Fibroblast of skin of abdomen (primary cell): ENCODE measurements at places on chromosomes 2 and 18.
A peak's percentile ranks its signal among the peaks of the same experiment; 100 is the strongest.

DNA sequence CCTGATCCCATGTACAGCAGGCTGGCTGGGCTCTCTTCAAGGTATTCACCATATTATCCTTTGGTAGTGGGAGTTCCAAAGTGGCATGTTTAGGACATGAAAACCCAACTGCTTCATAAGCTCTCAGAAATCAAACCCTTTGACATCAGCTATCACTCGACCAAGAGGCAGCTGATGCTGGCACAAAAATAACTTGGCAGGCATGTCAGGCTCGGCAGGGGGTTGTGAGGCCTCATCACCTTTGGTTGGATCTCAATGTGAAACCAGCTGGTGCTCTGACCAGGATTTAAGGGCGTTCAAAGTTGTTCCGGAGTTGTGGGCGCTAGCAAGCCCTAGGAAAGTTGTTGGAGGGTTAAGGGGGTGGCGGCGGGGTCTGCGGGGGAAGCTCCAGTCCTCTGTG lies 171.9 kb downstream of the FHOD3 start:
- no peak for DNase-seq

GRCh38 chr2:108617617-108618016 lies 83.3 kb downstream of the LIMS1 start:
- DNase-seq = no peak

GRCh38 chr2:127449414-127449813 lies 31.2 kb downstream of the PROC start:
- no peak for DNase-seq

GRCh38 chr2:236503100-236503499 lies 66.5 kb upstream of the ACKR3 start:
- DNase-seq = no peak

- no peak for DNase-seq
These were observed 331.2 kb upstream of the MYT1L start for GRCh38 chr2:2662037-2662846.

DNA sequence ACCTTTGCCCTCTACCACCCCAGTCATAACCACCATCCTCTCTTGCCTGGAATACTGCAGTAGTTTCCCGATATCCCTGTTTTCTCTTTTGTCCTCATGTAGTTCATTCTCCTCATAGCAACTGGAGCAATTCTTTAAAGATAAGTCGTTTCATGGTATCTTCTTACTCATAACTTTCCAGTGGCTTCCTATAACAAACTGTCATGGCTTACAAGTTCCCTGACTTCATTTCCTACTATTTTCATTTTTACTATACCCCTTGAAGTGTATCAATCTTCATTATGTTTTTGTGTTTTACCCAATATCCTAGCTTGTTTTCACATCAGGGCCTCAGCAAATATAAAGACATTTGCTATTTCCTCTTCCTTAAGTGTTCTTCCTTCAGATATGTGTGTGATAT lies 83.7 kb upstream of the PROKR1 start:
- DNase-seq = no peak

DNA sequence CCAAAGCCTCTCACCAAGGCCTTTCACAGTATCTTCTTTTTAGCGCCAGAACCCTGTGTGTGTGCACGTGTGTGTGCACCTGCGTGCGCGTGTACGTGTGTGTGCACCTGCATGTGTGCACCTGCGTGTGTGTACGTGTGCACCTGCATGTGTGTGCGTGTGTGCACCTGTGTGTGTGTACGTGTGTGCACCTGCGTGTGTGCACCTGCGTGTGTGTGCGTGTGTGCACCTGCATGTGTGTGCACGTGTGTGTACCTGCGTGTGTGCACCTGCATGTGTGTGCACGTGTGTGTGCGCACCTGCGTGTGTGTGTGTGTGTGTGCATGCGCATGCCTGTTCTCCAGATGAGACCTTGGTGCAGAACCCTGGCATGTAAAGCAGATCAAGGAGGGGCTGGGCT lies 131.4 kb upstream of the HDAC4 start:
- DNase-seq = no peak

DNA sequence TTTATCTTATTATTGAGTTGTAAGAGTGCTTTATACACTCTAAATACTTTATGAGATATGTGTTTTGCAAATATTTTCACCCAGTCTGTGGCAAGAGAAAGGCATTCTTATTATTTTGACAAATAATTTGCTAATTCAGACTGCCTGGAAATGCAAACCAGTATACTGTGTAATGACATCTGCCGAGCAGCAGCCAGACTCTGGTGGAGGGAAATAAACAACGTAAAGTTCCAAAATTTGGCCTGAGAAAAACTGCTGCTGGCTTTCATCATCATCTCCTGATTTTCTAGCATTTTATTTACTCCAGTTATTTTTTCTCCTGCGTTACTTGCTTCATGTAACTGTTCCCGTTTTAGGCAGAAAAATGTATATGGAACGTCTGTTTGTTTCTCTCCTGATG lies 161.6 kb downstream of the RNF152 start:
- peak; percentile 22 for DNase-seq

DNA sequence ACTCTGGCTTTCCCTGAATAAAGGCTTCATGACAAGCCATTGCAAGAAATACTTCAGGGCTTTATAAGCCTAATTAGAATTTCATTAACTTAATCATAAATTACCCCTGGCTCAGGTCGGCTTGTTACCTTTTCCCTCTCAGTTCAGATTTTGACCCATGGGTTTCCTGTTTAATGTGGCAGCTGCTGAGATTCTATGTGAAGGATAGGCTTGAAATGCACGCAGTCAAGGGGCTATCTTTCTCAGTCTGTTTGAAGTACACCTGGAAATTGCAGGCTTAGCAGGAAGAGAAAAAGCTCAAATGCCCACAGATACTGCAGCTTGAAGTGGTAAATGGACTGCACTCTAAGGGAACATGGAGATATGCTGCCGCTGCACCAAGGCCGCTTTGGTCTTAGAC lies 49.4 kb downstream of the CAVIN2 start:
- no peak for DNase-seq

GRCh38 chr2:230777721-230778120 lies 65.1 kb downstream of the CAB39 start:
- peak; percentile 17 for DNase-seq

DNA sequence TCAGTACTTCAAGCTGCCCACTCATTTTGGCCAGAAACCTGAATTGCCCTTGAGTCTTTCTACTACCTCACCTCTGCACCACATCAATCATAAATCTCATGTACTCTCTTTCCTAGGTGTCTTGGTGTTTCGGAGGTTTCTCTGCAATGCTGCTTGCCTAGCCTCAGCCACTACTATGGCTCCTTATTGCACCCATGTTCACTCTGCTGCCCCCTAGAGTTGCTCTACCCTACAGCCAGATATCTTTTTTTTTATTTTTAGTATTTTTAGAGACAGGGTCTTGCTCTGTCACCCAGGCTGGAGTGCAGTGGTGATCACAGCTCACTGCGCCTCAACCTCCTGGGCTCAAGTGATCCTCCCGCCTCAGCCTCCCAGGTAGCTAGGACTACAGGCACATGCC lies 413.0 kb downstream of the PTPRM start:
- DNase-seq = no peak

- DNase-seq = no peak
These were observed 43.7 kb upstream of the DARS1 start for GRCh38 chr2:136029149-136029548.

DNA sequence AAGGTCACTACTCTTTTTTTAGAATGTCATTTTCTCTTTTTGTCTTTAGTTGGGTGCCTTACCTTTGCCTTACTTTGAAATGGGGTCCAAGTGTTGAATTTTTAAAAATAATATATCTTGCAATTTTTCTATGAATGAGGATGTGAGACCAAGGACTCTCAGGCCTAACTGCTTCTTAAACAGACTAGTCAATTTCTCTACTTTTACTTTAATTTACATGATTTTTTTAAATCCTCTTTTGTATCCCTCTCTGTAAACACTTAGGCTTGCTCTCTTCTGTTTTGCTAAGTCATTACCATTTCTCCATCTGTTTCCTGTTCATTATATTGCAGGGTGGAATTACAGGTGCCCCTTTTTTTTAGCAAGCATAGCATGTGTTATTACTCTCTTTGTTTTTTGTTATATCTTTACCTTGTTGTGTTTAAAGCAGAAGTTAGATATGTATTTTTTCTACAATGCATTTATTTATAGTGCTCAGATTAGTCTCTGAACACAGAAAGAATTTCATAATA lies 261.8 kb downstream of the SPAG16 start:
- DNase-seq = no peak

GRCh38 chr2:30997979-30998378 lies 140.3 kb downstream of the GALNT14 start:
- no peak for DNase-seq

DNA sequence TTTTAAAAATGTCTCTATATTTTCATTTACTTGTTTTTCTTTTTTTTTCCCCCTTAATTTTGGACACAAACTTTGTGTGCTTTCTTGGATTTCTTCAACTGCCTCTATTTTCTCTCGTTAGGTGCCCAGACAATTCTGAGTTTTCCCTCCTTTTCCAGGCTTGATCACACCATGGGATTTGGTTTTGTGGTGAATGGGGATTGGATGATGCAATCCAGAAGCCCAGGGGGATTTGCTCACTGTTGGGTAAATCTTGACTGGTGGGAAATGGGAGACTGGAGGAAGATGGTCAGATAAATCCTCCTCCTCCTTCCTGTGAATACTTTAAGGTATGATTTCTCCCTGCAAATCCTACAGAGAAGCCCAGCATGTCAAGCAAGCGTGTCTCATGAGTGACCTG lies 19.5 kb upstream of the PAX8 start:
- no peak for DNase-seq

DNA sequence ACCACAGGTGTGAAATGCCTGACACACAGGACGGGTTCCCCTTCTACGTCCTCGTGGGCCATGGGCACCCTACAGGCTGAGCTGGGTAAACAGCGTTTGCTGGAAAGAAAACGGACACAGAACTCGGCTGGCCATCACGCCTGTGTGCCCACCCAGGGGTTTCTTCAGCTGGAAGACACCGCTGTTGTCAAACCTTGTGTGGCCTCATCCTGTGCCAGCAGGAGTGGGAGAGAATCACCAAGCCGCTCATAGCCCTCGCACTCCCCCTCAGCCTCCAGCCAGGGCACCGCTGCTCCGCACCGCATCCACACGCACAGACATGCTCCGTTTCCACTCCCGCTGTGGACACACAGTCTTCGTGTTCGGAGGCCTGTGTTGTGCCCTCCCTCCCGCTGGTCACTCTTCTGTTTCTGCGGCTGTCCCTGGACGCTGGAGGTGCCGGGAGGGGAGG lies 161.4 kb downstream of the PXDN start:
- no peak for DNase-seq

DNA sequence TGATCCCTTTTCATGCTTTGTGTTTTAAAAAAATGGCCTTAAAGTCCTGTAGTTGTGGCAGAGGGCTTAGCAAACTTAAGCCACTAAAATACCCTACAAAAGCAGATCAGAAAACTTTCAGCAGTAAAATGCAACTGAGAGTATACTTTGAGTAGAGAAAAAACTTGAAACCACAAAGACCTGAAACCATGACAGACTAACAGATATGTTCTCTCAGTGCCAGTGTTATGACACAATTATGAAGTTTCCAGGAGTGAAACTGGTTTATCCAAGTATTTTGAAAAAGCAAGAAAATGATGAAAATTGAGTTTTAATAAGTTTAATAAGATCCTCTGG lies 74.5 kb downstream of the SPRED2 start:
- DNase-seq = no peak

GRCh38 chr2:20444101-20444992 lies 2.5 kb upstream of the RHOB start:
- peak; percentile 67 for DNase-seq

DNA sequence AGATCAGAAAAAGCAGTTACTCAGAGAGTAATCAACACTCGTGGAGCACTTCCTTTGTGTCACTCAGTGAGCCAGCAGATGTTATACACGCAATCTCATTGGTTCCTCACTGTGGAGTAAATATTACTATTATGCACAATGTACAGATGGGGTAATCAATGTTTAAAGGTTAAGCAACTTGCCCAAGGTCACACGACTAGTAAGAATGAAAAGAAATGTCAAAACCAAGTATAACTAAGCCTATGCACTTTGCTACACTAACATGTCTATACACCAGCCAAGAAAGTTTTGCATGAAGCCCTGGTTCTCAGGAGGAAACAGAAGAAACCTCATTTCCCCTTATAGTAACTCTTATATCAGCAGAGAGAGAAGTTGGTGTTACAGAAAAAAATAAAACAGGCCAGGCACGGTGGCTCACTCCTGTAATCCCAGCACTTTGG lies 5.4 kb downstream of the METTL21A start:
- no peak for DNase-seq

- peak; percentile 98 for DNase-seq
These were observed 144.0 kb downstream of the TNS1 start for GRCh38 chr2:217858519-217859491.

DNA sequence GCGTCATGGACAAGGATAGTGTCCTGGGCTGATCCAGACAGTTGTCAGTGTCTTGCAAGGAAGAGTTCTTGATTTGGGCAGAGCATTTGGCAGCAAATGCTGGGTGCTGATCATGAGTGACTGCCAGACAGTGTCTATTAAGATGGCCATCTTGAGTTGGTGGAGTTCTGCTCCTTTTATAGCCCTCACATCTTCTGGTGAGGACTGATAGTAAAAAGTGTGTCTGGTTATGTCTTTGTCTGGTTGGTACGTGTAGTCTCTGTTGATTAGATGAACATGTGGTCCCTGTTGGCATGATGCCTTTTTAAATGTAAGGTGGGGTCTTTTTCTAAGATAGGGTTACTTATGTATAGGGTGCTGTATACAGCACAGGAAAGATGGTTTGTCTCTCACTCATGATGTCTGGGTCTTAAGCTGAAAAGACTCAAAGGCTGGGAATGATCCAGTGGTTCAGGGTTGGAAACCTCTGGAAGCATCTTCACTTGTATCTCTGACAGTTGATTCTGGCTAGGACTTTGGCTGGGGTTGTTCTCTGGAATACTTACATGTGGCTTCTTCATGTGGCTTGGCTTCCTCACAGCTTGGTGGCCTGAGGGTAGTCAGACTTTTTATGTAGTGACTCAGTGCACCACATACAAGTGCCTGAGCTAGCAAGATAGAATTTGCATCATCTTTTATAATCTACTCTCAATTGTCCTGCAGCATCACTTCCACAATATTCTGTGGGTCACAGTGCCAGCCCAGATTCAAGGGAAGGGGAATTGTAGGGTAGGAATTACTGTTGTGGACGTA lies 11.8 kb downstream of the MTX2 start:
- peak; percentile 80 for DNase-seq

DNA sequence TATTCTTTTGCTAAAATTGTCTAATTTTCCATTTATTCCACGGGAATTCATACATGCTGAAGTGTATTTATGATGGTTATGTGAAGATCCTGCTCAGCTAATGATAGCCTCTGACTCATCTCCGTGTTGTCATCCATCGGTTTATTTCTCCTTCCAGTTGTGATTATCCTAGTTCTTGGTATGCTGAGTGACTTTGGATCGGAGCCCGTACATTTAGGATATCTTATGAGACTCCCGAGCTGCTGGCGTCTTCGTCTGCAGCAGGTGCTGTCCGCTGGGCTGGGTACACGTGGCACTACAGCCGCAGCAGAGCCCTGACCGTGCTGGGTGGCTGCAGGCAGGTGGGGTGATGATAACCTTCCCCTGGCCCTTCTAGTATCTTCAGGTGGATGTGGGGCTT lies 40.1 kb upstream of the GALR1 start:
- DNase-seq = peak; percentile 17

GRCh38 chr2:134200036-134200618 lies 53.7 kb upstream of the MGAT5 start:
- DNase-seq = no peak
